ENCODE measurements at places on chromosomes 1 and 21.

DNA sequence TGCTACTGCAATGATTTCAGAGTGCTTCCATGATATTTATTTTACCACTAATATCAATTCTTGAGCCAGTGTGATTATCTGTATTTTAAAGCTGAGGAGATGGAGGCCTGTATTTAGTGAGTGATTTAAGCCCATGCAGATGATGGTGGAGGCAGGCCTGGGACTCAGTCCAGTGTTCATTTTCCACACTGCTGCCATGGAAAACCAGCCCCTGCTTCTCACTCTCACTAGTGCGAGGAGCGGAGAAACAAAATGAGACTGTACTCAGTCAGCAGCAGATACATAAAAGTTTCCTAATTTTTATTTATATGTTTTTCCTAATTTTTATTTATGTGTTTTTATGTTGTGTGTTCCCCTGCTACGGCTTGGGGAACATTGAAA lies 32.8 kb downstream of the LRRC8B start:
- no peak for DNase-seq

DNA sequence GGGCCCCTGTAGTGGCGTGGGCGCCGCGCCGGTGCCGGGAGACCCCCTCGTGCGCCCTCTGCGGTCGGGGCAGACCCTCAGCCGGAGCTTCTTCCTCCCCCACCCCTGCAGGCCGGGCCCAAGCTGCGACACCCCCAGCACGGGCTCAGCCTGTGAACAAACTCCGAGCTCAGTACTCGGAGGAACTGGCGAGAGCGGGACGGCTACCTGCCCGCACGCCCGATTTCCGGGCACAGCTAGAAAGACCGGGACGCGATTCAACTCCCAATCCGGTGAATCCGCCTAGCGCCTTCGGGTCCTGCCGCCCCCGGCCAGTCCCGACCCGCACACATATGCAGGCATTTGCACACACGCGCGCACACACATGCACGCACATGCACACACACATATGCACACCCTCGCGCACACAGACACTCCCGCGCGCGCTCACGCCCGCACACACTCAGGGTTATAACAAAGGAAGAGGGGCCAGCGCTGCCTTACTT lies 580 bp upstream of the BLACAT1 start:
- DNase-seq: peak; percentile 38

- no peak for DNase-seq
These were observed 21.7 kb upstream of the FNBP1L start for GRCh38 chr1:93426181-93426580.

DNA sequence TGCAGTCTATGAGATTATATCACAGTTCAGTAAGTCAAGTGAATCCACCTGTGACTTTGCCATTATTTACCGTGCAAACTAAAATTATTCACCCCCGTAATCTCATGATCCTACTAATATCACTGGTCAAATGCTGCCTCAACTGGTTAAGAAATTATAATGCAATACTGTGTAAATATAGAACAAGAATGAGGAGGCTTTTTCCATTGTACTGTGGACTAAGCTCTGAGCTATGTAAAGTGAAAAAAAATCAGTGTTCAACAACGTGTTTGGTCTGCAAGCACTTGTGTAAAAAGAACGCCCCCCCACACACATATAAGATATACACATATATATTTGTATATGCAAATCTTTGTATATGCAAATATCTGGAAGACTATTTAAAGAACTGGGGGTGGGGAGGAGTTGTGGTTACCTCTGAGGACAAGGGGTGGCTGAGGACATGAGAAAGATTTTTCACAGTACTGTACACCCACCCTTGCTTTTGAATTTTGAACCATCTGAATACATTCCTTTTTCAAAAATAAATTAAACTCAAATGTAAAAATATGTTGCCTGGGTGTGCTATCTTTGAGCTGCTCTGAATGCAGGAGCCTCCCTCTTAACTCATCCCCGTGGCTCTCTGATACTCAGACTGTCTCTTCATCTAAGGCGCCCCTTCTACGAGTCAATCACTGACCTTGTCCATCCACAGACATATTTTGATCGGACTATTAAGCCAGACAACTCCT lies 57.0 kb downstream of the PTP4A2 start:
- no peak for DNase-seq

GRCh38 chr1:29414086-29414485 lies 177.8 kb downstream of the PTPRU start:
- no peak for DNase-seq

DNA sequence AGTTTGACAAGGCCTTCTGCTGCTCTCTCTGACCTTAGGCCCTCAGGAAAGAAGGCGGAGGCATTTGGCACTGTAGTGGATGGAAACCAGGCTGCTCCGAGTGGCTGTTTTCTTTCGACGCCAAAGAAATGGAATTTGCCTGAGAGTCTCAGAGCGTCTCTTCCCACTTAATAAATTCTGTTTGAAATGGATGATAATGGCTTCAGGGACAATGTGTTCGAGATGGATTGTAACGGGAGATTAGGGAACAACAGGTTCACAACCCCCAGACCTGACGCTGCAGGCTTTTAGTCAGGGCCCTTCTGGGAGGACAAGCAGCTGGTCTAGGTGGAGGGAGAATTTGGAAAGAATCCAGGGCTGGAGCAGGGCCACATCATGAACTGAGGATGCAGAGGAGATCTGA lies 58.6 kb downstream of the TLR5 start:
- no peak for DNase-seq

- peak; percentile 94 for DNase-seq
These were observed 15.4 kb downstream of the LMNA start for GRCh38 chr1:156129687-156130577.

GRCh38 chr1:167554028-167554779 lies 642 bp upstream of the CREG1 start:
- DNase-seq: no peak

DNA sequence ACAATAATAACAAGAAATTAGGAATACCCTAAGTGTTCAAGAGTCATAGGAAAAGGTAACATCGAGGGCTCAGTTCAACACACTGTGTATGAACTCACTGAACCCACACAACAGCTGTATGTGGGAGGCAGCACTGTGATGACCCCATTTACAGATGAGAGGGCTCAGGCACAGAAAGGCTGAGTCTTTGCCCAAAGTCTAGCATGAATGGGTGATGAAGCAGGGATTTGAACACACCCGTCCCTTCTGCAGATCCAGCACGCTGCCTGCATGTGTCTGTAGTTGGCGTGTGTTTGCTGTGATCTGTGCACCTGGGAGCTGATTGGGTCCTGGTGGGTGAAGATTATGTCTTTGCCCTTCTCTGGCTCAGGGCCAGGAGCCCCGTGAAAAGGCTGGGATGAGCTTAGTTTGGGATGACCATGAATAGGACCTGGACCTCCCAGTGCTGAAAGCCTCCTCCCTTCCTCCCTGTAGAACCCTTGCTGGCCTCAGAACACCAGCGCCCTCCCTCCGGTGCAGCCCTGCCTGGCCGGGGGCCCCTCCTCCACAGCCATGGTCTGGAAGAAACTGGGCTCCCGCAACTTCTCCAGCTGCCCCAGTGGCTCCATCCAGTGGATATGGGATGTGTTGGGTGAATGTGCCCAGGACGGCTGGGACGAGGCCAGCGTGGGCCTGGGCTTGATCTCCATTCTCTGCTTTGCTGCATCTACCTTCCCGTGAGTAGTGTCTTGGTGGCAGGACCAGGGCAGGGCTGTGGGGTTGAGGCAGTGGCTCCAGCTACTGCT lies 5.2 kb downstream of the SLC66A1 start:
- DNase-seq: no peak

DNA sequence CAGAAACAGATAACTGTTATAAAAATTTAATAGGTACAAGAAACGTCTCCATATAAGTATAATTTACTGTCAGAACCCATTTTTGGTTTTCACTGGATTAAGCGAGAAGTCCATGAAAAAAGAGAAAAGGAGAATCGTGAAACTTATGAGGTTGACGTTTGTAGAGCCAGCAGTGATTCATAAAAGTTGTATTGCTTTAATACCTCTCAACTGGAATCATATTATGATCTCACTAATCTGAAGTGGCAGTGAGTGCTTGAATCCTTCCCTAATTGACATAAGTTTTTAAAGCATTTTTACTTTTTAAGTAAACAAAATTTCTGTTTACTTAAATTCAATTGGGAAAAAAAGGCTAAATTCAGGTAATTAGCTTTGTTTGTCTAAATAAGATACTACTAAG lies 315.3 kb downstream of the TPR start:
- no peak for DNase-seq

- DNase-seq: no peak
These were observed 56.4 kb downstream of the ELK4 start for GRCh38 chr1:205575294-205575885.

Data from NCI-H345 (cell line).